ENCODE measurements at places on chromosomes 5 and 9.
A peak's percentile ranks its signal among the peaks of the same experiment; 100 is the strongest.

- no peak for DNase-seq
Measured at GRCh38 chr5:149526845-149527590, 24.2 kb downstream of the CSNK1A1 start.

- no peak for DNase-seq
Measured at GRCh38 chr5:119470105-119470763, 17.9 kb downstream of the HSD17B4 start.

DNA sequence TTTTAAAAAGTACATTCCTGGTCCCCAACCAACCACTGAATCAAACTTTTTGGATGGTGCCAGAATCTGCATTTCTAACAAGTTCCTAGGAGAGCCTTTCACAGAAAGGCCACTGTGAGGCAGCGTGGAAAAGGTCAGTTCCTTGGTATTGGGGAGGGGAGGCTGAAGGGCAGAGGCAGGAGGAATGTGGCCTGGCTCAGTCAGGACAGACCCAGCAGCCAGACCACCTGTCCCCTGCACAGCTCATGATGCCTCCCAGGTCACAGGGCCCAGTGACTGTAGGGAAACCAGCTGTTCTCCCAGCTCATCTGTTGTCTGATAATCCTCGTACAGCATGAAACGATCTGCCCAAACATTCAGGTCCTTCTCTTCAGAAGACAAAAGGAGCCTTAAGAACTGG lies 132.9 kb downstream of the LHFPL2 start:
- DNase-seq, result no peak

DNA sequence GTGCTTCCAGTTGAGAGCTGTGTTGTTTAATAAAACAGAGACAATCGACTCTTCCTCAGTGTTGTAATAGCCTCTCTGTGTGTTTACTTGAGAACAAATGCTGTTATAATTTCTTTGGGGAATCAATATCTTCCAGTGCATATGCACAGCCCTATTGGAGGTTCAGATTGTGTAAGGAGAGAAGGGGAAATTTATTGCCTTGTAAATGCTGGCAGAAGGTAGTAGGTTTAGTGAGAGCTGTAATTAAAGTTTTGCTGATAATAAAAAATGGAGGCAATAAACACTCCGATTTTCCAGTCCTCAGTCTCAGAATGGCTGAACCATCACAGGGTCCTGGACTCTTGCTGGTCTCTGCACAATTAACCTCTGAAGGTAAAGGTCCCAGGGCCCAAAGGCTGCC lies 128.3 kb downstream of the C5orf15 start:
- no peak for DNase-seq

- DNase-seq, result no peak
Measured at GRCh38 chr5:66538531-66538930, 57.7 kb upstream of the MAST4 start.

GRCh38 chr9:98940276-98940675 lies 3.4 kb upstream of the COL15A1 start:
- no peak for DNase-seq

GRCh38 chr9:87725356-87725899 lies 491 bp upstream of the CTSL start:
- no peak for DNase-seq

- DNase-seq, result no peak
Measured at GRCh38 chr9:19988281-19988680, 199.4 kb upstream of the SLC24A2 start.

DNA sequence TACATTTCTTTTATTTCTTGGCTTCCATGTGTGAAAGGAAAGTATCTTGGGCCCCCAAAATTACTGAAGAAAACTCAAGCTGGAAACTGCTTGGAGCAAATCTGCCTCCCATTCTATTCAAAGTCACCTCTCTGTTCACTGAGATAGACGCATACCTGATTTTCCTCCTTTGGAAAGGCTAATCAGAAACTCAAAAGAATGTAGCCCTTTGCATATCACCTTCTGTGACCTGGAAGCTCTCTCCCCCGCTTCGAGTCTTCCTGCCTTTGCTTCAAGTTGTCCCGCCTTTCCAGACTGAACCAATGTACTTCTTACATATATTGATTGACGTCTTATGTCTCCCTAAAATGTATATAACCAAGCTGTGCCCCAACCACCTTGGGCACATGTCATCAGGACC lies 5.0 kb upstream of the RXFP3 start:
- DNase-seq, result no peak

DNA sequence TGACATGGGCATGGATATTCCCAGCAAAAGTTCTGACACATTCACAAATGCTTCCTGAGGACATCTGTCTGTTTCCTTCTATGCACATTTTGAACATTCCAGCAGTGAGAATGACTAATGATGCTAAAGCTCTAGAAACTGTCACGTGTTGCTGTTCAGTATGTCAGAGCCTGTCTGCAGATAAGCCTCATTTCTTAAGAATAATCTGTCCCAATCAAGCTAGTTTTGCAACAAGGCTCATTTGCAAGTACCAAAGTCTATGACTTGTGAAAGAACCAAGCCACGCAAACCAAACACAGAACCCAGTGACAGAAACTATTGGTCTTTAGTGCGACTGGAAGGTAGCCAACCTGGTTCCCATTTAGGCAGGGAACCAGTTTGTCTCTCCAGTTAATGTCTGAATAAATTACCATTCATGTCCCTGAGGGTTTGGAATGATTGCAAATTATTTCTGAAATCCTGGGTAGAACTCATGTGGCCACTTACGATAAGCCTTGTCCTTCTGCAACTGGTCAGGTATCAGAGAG lies 178.5 kb downstream of the C9orf152 start:
- no peak for DNase-seq

DNA sequence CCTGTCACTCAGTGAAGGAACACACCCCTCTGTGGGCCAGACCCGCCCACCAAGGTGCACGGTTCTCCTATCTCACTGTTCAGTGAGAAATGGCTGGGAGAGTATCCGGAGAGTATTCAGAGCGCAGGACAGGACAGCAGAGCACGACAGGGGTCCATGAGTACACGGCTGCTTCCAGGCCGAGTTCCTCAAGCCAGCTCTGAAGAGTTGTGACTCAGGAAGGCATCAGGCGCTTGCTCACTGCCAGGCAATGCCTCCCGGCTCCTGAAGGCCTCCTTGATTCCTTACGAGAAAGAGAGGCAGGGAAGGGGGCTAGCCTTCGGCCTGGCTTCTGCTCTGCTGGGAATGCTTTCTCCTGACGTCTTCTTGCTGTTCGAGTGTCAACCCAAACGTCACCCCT lies 132.1 kb upstream of the PPP1R26 start:
- no peak for DNase-seq

GRCh38 chr5:52922384-52922783 lies 66.8 kb upstream of the ITGA2 start:
- DNase-seq, result peak; percentile 77

DNA sequence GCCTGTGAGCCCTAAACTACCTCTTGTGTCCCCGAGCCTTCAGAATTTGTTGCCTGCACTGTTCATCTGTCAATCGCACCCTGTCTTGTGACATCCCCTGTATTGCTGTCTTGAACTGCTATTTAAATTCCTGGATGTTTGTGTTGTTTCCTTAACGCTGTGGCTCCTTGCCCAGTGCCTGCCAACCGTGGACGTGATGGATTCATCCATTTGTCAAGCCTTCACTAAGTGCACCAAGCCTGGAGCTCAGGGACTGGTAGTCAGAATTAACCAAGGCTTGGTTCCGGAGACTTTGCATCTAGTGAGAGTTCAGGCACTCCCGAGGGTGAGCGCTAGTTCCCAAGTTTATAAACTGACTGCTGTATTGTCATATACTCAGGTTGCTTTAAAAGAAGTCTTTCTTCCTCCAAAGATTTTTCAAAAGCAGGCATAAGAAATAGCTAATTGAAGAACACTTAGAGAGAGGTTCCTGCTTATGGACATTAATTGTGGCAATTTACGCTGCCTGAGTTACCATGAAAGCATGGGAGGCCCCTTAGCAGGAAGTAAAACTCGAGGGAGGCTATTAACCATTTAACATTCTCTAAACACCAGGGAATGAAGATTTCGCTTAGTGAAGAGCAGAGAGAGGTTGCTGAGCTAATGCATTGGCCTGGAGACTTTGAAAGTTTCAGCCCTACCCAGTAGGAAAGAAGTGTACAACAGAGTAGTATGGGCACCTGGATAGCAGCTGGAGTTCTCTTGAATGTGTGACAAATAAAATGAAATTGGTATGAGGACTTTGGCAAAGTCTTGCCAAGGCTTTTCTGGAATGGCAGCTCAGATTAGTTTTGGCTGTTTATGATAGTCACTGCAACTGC lies 29.0 kb downstream of the RGS3 start:
- no peak for DNase-seq

DNA sequence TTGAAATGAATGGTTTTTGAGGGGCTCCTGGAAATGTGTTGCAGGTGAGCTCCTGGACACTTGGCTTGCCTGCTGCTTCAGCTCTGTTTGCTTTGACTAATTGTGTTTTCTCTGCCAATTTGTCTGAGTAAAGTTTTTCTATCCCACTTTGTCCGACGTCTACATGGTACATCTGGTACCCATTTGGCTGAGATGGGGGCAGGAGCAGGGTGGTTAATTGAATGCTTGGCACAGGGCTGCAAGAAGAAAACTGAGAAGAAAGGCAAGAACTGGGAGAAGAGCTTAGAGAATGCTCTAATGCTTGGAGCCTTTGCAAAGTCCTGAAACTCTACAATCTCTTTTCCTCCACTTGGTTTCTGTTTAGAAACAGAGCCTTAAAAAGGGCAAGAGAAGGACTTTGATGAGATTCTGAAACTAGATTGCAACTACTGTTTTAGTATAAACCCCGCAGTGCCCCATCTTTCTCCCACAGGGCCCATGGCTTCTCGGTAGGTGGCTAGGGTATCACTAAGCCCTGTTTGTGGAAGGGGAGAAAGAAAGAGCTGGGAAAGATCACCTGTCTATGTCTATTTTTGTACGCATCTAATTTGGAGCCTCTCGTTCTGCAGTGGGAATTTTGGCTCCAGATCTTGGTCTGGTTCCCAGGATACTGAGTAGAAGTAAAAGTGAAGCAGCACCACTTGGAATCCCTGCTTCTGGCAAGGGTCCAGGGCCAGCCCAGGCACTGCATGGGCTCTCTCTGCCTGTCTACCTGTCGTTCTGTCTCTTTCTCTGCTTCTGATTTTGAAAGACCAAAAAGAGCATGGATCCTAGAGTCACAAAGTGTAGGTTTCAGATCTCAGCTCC lies 214.4 kb downstream of the SEMA6A start:
- DNase-seq, result no peak

DNA sequence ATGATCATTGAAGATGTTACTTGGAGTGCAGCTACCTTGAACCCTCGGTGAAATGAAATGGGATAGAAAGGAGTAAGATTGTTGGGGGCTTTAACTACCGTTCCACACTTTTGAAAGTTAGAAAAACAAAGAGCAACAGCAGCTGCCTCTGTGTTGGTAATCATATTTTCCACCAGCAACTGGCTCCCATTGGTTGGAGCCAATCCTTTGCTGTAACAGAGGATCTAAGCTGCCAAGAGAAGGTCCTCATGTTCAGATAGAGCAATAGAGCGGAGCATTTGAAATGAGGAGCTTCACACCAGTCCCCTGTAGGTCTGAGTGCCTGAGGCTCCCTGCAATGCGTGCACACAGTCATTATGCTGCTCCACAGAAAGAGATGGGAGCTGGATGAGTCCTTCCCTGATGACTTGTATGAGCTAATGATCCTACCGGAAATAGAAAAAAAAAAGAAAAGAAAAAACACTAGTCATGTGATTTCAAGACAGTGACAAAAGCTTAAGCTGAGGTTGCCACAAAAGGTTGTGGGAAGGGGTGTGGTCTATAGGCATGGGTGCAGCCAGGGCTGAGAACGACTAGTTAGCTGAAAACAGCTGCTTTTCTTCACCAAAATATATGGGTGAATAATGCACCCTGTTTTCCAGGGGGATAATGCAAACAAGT lies 300.7 kb downstream of the MLLT3 start:
- DNase-seq, result no peak

GRCh38 chr5:351921-352245 lies 30.4 kb downstream of the AHRR start:
- no peak for DNase-seq

DNA sequence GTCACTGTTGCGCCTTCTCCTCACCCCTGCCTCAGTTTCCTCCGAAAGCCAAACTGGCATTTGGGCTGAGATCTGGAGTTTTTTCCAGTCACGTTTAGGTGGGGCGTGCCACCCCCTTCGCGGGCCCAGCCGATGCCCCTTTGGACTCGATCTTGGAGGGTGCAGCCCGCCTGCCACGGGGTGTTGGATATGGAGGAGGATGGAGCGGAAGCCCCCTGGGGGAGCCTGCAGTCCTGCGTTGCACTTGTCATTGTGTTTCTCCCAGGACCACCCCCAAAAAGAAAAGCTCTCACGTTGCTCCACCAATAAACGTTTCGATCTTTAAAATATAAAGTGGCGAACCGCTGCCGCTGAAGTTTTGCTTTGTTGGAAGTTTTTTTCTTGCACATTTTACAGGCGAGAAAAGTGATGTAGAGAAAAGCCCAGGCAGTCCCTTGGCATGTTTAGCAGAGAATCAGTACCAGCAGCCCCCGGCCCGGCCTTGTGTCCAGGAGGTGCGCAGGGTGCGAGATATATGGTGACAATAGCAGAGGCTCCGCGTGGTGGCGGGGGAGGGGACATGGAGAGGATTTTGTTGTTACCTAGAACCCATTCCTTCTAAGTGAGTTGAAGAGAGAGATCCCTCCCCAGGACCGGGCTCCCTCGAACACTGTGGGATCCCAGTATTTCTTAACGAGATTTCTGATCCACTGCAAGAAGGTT lies 681 bp downstream of the F2R start:
- no peak for DNase-seq

- no peak for DNase-seq
Measured at GRCh38 chr9:136273244-136273865, 27.7 kb upstream of the QSOX2 start.

GRCh38 chr9:125749951-125750626 lies 2.9 kb downstream of the PBX3 start:
- no peak for DNase-seq

DNA sequence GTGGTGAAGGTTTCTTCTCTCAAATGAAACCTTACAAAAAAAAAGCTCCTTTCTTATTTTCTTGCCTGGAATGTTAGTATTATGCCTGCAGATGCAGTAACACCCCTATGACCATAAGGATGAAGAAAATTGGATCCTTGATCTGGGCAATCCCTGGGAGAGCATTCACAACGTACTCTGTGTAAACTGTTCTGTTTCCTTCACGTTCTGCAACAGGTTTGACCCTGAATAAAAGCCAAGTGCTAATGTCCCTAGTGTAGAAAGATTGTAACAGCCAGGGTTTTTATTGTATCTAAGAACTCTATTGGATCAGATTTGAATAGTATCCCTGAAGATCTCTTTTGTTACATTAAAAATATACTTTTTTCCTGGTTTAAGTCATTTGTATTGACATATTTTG lies 1639.6 kb upstream of the ACO1 start:
- DNase-seq, result no peak

GRCh38 chr5:16914108-16914435 lies 22.0 kb downstream of the MYO10 start:
- DNase-seq, result peak; percentile 51
